ENCODE measurements at places on chromosomes 2 and 18.
A peak's percentile ranks its signal among the peaks of the same experiment; 100 is the strongest.

GRCh38 chr2:231294571-231295362 lies 96.3 kb downstream of the ARMC9 start:
- DNase-seq, result no peak

- DNase-seq, result no peak
These were observed 89.3 kb downstream of the ADD2 start for GRCh38 chr2:70678576-70679143.

DNA sequence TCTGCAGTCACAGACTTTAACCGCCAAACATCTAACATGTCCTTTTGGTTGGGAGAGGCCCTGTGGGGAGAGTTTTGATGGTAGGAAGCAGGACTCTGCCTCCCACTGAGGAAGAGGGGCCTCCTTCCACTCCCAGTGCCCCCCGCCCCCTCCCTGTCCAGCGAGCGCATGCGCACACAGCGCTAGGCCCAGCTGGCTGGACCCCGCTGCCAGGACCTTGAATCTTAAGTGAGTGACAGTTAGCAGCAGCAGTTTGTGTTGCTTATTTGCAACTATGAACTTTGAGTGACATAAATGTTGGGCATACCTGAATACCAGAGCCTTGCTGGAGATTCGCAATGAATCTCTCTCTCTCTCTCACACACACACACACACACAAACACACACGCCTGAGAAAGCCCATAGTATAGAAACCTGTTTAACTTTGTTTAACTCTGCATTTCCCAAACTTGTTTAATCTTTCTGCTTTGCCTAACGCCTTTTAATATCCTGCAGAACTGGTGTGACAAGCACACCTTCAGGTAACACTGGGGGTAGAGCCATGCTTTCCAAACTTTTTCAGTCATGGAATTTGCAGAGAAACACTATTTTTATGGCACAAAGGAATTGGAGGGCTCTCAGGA lies 134.6 kb upstream of the SMAD2 start:
- DNase-seq, result no peak

- DNase-seq, result no peak
These were observed 23.7 kb downstream of the CENPO start for GRCh38 chr2:24816884-24817283.

DNA sequence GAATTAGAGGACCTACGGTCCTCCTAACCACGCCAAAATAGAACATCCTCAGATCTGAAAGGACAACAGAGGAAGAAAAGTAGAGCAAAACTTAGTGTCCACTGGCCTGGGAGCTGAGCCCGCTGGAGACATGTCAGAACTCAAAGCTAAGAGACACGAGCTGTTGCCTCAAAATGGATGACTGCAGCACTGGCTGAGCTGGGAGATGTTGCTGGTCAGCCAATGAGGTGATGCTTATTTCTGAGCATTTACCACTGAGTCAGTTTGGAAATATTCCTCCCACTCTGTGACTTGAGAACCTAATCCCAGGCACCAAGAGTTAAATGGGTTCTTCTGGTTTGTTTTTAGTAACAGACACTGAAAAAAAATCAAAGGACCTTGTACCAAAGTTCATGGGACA lies 32.6 kb downstream of the FBXO15 start:
- DNase-seq, result no peak

GRCh38 chr2:113977660-113978523 lies 88.0 kb downstream of the ACTR3 start:
- DNase-seq, result no peak

DNA sequence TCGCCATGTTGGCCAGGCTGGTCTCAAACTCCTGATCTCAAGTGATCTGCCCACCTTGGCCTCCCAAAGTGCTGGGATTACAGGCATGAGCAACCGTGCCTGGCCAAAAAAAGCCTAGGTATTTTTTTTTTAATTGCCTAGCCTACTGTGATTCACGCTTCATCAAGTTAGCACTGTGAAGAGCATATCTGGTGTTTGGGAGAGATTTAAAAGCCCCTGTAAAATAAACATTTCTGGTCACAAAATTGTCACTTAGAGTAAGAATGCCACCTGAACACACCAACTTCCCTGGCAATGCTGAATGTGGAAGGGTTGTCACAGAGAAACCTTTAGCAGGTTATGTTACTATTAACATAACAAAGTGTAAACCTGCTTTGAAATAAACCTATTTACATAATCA lies 39.7 kb upstream of the CHAC2 start:
- DNase-seq, result no peak

GRCh38 chr2:69073928-69074570 lies 61.1 kb downstream of the ANTXR1 start:
- no peak for DNase-seq

DNA sequence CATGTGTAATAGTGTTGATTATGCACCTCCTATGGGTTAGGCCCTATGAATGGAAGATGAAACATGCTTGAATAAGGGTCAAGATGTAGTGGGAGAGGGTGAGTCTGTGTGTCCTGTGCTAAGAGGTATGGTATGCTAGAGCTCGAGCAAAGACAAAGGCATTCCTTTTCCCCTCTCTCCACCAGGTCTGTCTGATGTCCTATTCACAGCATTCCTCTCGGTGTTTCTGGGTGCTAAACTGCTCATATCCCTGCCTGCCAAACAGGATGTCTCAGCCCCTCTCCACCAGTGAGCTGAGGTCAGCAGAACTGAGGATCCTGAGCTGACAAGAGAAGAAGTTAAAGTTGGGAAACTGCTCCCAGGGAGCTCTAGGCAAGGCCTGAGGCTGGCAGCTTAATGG lies 344.9 kb downstream of the TSN start:
- no peak for DNase-seq

DNA sequence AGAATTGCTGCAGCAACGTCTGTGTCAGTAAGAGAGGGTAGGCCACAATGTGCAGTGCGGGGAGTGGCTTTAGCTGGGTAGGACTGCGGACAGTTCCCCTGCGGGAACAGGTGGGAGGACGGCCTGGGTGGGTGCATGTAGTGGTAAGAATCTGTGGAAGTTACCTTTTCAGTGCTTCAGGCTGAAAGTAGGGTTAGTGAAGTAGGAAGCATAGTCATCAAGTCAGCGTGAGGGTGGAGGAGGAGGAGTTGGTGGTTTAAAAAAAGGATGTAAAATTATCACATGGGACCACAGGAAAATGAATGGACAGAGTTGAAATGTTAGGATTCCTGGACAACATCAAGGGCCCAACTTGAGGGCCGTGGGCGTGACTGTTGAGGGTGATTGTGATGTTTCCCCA lies 13.2 kb downstream of the CEP192 start:
- no peak for DNase-seq

- DNase-seq, result no peak
These were observed 25.7 kb upstream of the PLA2R1 start for GRCh38 chr2:160087854-160088745.

DNA sequence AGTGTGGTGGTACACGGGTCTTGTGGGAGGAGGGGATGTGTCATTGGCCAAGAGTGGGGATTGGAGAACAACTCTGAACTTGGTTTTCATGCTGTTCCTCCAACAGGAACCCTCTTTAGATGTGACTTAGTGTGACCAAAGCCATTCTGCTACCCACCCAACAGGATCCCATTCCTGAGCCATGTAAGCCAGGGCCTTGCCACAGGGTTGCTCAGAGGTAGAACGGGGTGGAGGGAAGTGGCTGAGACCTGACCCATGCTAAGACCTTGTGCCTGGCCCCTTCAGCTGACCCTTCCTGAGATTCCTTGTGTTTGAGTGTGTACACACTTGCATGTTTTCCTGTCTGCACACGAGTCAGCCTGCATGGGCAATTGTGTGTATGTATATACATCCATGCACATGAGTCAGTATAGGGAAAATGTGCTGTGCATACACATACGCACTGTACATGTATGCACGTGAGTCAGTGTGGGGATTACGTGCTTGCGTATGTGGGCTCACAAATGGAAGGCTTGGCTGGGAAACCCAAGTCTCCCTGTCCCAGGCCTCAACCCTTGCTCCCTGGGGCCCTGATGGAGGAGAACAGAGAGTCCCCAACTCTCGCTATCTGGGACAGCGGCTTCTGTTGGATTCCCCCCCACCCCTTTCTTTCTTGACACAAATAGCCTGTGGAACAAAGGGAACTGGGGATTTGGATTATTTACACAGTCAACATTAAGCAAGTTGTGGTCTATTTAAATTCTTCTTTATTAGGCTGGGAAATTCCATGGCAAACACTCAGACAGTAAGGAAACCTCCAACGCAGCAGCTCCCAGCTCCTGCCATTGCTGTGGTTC lies 339.8 kb downstream of the DYSF start:
- DNase-seq, result no peak

DNA sequence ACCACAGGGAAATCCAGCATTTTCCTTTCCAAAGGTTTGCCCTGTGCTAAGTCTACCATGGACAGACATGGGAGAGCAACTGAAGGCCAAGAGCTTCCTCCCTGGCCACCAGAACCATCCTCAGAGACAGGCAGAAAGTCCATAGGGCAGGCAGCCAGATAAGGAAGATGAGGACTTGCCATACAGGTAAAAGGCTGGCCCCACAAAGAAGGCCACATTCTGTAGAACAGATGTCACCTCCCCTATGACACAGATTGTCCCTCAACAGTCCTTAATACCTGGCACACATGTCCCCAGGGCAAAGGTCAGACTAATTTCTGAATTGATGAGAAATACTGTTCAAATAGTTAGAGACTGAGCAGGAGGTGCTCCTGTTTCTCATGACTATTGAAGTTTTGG lies 52.0 kb downstream of the FECH start:
- no peak for DNase-seq

DNA sequence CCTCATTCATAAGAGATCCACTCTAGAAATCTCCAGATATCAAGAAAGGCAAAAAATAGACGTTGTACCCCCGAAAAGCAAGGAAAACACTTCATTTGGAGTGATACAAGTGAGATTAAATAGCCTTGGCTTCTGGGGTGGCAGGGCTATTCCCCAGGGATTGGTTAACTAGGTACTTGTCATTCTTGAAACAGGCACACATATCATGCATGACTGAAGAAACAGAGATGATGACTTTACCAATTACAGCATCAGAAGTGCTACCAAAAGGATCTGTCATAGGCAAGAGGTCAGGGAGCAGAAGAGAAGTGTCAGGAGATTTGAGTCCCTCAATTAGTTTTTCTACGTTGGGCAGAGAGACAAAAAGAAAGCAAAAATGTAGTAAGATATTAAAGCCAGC lies 45.2 kb upstream of the NFU1 start:
- no peak for DNase-seq

- DNase-seq, result no peak
These were observed 58.4 kb downstream of the LRATD1 start for GRCh38 chr2:14690926-14691325.

DNA sequence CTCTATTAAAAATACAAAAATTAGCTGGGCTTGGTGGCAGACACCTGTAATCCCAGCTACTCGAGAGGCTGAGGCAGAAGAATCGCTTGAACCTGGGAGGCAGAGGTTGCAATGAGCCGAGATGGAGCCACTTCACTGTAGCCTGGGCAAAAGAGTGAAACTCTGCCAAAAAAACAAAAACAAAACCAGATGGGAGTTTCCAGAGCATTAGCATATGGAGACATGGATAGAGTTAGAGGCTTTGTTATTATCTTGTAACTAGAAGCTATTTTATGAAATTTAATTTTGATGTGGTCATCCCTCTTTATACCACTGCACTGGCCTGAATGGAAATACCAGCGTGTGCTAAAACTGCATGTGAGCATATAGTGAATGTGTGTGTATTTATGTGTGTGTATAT lies 58.9 kb downstream of the TRAPPC8 start:
- DNase-seq, result no peak

DNA sequence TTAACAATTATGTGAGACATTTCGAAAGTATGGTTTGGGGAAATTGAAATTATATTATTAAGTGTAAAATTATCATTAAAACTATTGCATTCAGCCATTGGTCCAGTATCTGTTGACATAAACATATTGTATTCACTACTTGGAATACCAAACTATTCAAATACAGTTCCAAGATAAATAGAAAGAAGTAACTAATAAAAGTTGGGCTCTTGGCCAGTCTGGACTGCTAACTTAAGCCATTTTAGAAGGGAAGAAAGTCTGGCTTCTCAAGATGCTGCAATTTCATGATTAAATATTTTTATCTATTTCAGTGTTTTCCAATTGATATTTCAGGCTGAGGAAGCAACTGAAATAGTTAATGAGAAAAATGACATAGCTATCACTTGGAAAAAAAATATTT lies 109.8 kb upstream of the CHRNA1 start:
- no peak for DNase-seq

GRCh38 chr2:40480596-40480995 lies 28.7 kb upstream of the SLC8A1 start:
- DNase-seq, result no peak

DNA sequence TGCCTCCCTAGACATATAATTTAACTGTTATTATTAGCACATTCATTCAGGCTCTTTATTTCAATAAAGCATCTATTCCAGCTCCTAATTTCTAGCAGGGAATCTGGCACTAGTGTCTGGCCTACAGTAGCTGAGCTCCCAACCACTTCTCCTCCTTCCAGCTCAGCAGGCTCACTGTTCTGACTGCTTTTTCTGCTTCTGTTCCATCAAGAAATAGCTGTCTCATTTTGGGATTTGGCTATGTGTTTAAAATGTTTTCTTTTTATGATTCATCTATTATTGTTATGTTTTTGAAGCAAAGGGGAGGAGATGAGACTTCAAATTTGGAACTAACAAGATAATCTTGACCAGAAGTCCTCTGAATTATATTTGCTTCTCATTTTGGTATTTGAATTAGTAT lies 172.7 kb upstream of the SMAD7 start:
- DNase-seq, result peak; percentile 35

- no peak for DNase-seq
These were observed 64.9 kb downstream of the EMX1 start for GRCh38 chr2:72982219-72982618.

DNA sequence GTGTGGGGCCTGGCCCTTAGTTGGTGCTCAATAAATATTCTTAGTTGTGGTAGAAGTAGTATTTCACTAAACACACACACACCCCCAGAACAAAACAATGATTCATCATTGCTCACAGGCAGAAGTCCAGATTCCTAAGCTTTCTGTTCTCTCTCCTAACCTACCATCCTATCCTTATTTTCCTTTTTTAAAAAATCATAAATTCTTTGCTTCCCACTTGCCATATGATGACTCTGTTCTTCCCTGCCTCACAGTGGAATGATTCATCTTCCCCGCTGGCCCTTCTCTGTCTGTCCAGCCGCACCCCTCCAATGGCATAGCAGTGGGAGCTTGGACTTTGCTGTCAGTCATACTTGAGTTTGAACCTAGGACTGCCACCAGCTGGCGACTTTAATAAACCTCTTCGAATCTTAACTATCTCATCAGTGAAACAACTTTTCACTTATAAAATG lies 5.2 kb downstream of the EML6 start:
- DNase-seq, result no peak

Data from NCI-H1417 treated with DMSO at 0.1 percent for 48 hours (cell line).